ENCODE measurements at places on chromosomes 12 and 14.

GRCh38 chr12:9721394-9722092, 11.4 kb downstream of the CLECL1 start:
- peak; percentile 66 for DNase-seq

GRCh38 chr14:34971381-34971780, 11.4 kb upstream of the SRP54 start:
- no peak for DNase-seq

DNA sequence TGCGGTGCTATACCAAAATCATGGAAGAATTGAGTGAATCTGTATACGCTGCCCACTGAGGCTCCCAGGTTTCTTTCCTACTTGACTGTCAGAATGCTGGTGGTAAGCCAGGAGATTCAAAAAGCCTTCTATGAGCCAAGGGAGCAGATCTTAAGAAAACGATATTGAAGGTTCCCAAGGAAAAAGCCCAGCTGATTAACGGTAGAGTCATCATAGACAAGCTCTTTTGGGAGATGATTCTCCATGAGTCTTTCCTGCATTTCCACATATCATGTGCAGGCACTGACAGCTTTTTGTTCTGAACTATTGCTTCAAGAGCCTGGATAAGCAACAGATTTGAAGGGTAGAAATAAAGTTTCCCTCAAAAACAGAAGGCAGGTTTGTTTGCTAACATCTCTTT, 17.5 kb downstream of the SLC35F4 start:
- DNase-seq = no peak

- peak; percentile 45 for DNase-seq
These were observed 158.6 kb upstream of the PARP11 start for GRCh38 chr12:4031703-4032291.

- DNase-seq = no peak
These were observed 97.3 kb upstream of the ALX1 start for GRCh38 chr12:85182699-85183098.

DNA sequence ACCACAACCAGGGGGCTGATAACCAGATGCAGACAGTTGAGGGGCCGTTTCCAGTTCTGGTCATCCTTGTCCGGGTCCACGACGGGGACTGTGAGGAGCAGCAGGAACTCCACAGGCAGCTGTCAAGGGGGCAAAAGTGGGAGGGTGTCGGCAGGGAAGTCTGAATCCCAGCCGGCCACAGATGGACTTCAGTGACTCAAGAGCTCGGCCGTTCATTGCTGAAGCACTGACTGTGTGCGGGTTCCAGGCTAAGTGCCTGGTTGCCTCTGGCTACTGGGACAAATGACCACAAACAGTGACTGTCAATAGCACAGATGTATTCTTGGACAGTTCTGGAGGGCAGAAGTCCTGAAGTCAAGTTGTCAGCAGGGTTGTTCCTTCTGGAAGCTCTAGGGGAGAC, 19.6 kb downstream of the SLC8B1 start:
- no peak for DNase-seq

GRCh38 chr12:115941362-115941761, 336.1 kb downstream of the MED13L start:
- no peak for DNase-seq

GRCh38 chr12:60308366-60308991, 712.6 kb downstream of the SLC16A7 start:
- DNase-seq = peak; percentile 52

GRCh38 chr14:79265366-79265946, 945.8 kb downstream of the DIO2 start:
- no peak for DNase-seq

GRCh38 chr12:4899364-4899763, 10.3 kb upstream of the KCNA1 start:
- no peak for DNase-seq

DNA sequence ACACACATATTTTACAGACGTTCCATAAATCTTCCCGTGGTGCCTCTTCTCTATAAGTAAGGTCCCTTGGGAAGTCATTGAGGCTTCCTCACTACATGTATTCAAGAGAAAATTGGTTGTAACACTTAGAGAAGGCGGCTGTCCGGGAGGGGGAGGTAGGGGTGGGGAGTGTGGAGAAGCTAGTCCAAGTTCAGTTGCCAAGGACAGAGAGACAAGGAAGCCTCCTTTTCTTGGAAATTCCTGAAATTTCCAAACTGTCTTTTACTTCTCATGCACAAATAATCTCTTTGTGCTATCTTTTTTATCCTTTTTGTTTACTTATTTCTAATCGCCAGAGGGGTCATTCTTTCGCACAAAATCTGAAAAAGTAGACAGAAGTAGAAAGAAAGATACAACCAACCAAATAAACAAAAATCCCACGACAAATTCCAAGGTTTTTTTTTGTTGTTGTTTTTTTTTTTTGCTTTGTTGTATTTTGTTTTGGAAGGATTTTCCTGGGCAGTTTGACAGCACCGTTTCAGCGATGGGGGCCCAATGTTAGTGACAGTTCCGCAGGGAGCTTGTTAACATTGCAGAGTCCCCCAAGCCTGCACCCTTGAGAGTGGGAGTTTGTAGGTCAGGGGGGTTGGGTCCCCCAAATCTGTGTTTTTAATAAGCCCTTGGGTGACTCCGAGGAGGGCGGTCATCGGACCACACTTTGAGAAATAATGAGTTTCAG, 45.2 kb downstream of the MAP1LC3B2 start:
- no peak for DNase-seq

DNA sequence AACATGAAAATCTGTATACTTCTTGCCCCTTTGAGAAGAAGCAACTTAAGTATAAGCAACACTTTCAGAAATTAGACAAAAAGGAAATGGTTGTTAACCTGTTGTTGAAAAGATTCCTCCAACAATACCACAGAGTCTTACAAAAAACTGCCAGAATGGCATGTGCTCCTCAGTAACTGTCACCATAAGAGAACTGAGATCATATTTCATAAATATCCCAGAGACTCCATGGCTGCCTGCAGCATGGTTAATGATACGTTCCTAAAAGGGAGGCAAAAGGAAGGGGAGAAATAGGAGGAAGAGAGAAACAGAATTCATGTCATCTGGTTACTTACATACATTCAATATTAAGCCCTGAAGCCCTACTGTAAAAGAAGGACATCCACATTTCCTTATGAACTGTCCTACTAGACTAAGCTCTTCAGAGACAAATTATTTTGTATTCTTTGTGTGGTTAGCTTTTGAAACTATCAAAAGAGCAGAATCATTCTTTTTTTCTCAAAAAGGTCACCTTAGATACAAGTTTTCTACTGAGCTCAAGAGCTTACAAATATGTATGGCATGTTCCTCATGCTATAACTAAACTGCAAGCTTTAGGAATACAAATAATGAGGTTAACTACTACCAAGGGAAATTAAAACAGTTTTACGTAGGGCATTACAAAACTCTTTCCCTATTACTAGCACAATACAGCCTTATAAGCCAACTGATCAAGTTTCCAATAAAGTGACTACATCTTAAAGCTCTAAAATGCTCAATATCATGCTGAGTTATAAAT, 37.8 kb downstream of the ERGIC2 start:
- DNase-seq = no peak

GRCh38 chr14:94923786-94924185, 153.9 kb upstream of the GSC start:
- no peak for DNase-seq

DNA sequence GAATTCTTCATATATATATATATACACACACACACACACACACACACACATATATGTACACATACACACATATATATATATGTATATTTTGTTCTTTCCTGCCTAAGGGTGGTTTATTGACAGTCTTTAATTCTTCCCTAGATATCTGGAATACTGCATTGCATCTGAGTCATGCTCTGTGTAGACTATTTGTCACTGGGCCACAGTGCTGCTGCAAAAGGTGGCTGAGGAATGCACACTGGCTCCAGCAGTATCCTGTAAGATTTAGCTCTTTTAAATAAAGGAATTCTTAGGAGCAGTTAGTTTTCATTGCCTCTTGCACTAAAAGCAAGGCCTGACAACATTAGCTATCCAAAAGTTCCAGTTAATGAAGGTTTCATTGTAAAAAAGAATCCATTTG, 200.9 kb downstream of the APAF1 start:
- DNase-seq = no peak

GRCh38 chr12:62006076-62006732, 254.0 kb upstream of the USP15 start:
- peak; percentile 36 for DNase-seq

DNA sequence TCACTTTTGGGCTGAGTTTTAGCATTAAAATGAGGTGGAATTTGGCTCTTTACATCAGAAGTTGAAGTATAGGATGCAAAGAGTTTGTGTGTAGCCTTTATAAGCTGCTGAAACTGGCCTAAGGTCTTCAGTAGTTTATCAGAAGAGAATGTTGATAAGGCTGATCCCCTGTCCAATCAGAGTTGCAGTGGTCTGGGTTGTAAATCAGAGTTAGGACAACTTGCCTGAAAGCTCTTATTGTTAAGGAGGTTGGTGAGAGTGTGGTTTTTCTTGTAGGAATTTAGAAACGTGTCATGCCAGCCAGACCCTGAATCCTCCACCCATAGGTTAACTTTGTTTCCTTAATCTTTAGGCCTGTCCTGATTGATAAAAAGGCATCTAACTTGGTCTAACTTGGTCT, 143.5 kb downstream of the ST8SIA1 start:
- DNase-seq = no peak

DNA sequence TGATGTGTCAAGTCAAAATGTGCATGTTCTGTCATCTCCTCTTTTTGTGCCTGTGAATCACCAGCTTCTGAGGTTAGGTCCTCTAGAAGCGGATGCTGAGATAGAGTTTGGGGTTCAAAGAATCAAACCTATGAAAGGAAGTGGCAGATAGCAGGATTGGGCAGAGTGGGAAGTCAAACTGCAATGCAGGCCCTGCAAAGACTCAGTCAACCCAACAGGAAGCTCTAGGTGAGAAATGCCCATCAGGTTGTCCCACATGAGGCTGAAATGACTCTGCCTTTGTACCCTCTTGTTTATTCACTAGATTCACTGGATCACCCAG, 4.5 kb upstream of the MIA2 start:
- DNase-seq = no peak

- DNase-seq = peak; percentile 10
These were observed 5.6 kb downstream of the RIC8B start for GRCh38 chr12:106780010-106780631.

GRCh38 chr12:118680356-118680963, 300.9 kb upstream of the SRRM4 start:
- DNase-seq = no peak

DNA sequence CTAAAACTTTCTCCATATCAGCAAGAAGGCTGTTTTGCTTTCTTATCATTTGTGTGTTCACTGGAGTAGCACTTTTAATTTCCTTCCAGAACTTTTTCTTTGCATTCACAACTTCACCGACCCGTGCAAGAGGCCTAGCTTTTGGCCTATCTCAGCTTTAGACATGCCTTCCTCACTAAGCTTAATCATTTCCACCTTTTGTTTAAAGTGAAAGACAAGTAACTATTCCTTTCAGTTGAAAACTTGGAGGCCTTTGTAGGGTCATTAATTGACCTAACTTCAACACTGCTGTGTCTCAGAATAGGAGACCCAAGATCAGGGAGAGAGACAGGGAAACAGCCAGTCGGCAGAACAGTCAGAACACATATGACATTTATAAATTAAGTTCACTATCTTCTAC, 39.3 kb downstream of the BBS10 start:
- no peak for DNase-seq

DNA sequence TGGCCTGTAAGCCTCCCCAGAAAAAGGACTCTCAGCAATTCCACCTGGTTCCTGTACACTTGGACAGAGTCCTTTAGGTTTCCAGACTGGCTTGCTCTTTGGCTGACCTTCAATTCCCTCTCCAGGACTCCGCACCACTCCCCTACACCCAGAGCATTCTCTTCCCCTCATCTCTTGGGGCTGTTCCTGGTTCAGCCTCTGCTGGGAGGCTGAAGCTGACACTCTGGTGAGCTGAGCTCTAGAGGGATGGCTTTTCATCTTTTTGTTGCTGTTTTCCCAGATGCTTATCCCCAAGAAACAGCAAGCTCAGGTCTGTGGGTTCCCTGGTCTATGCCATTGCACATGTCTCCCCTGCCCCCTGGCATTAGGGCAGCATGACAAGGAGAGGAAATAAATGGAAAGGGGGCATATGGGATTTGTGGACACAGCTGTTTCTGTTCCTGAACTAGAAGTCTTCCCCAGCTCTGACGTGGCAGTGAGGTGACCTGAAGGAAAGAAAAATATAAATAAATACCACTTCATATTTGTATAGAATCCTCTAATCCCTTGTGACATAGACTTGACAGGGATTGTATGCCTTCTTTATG, 1.3 kb downstream of the RNASE7 start:
- no peak for DNase-seq

- DNase-seq = peak; percentile 33
These were observed 88.4 kb downstream of the TMCC3 start for GRCh38 chr12:94561943-94562411.

DNA sequence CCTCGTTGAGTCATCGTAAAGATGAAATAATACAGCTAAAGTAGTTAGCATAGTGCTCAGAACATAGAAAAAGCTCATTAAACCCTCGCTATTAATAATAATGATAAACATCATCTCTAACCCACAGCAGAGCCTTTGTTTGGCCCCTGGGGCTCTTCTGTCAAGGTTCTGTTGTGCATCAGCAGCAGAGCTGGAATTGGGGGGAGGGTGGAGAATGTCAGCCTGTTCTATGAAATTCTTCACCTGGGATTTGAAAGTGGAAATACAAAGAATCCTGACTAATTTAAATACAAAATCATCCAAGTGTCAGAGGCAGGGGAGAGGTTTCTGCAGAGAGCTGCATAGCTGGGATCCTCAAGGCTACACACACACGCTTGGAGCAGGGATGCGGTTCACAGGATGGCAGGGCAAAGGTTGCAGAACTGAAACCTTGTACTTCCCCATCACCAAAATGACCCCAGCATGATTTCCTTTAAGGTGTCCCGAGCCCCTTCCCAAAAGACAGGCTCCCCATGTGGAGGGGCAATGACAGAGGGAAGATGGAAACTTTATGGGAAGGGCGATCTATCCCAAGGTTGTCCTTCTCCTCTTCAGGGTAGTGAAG, 71.8 kb downstream of the DAD1 start:
- no peak for DNase-seq

DNA sequence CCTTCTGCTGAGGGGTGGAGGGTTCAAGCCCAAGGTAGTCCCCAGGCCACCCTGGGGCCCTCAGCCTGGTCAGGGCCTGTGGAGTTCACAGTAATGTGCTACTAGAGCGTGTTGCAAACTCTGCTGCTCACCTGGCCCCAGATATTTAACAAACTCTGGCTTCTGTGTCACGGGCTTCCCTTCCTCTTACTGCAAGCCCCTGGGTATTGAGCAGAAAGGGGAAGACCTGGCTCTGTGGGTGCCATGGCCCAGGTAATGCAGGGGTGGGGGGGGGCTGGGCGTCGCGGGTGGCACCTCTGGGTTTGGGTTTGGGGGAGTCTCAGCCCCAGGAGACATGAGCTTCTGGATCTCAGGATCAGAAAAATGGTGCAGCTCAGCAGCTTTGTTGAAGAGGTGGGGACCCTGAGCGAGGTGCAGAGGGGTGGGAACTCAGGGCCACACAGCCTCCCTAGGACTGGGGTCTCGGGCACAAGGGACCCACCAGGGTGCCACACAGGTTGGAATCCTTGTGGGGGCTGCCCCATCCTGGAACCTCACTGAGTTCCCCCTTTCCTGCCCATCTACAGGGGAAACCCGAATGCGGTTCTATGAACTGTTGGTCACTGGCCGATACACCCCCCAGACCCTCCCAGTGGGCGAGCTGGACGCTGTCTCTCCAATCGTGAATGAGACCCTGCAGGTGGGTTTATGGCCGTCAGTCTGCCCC, 4.0 kb downstream of the SETD1B start:
- DNase-seq = no peak

GRCh38 chr14:64421166-64421565, 33.0 kb downstream of the MTHFD1 start:
- DNase-seq = peak; percentile 62

Measured in RWPE1 (cell line).